Esophagus mucosa (tissue), 1 donor: ENCODE measurements at places on chromosomes 6 and 20.

DNA sequence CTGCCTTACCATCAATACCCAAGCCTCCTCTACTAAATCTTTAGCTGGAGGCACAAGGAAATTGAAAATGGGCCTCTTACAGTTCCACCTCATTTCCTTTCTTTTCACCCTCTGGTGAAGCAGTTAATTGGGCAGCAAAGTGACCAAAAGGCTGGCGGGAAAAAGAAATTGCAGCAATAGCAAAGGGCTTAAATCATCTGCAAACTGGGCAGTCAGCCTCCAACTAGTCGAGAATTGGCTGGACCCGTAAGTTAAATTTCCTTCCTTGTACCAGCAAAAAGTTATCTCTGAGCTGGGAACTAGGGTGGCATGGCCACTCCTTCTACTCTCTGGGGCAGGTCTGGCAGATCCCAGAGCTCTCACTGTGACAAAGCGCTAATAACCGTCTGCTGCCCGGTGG lies 33.5 kb downstream of the GHRH start:
- no peak for ATAC-seq

GRCh38 chr6:101806241-101806640 lies 412.7 kb downstream of the GRIK2 start:
- no peak for ATAC-seq

- no peak for ATAC-seq
Observed at GRCh38 chr20:57397693-57398108, 6.5 kb downstream of the RBM38 start.

- ATAC-seq = no peak
Observed at GRCh38 chr6:144305567-144305966, 20.4 kb downstream of the UTRN start.

GRCh38 chr6:149941583-149942460 lies at the start of gene ULBP2:
TSS of gene ULBP2 (plus strand) at chr6:149942014. CDS start at chr6:149942073, 59 bp downstream.
- ATAC-seq = peak; percentile 97

GRCh38 chr6:12170351-12171092 lies 119.6 kb upstream of the EDN1 start:
- ATAC-seq = no peak

- peak; percentile 73 for ATAC-seq
Observed at GRCh38 chr6:14984519-14984853, 261.4 kb upstream of the JARID2 start.

- peak; percentile 78 for ATAC-seq
Observed at GRCh38 chr6:49550492-49551077, at the start of gene C6orf141. TSS of gene C6orf141 (plus strand) at chr6:49550668. CDS start at chr6:49550793, 125 bp downstream.

- peak; percentile 42 for ATAC-seq
Observed at GRCh38 chr6:110875548-110876169, 1.1 kb downstream of the AMD1 start.

GRCh38 chr6:148440877-148441453 lies 98.3 kb downstream of the SASH1 start:
- ATAC-seq = peak; percentile 83

- no peak for ATAC-seq
Observed at GRCh38 chr6:44497807-44498206, 110.3 kb downstream of the CDC5L start.

GRCh38 chr20:58603721-58604120 lies 47.4 kb upstream of the STX16 start:
- no peak for ATAC-seq

GRCh38 chr6:139540276-139540675 lies 165.8 kb upstream of the CITED2 start:
- ATAC-seq = no peak

DNA sequence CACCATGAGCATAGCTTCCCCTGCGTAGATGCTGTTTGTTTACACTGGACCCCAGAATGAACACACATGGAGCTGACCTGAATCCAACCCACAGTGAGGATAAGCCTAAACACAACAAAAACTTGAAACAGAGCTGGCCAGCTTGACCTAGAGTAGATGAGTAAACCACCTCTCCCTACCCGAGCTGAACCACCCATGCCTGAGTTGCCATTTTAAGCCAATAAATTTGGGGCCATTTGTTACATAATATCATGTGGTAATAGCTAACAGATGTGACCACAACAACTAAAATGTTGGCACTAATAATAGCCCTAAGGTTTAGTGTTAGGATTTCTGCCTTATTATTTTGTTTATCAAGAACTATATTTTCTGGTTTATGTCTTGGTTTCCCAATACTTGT lies 103.2 kb upstream of the GRIK2 start:
- no peak for ATAC-seq

DNA sequence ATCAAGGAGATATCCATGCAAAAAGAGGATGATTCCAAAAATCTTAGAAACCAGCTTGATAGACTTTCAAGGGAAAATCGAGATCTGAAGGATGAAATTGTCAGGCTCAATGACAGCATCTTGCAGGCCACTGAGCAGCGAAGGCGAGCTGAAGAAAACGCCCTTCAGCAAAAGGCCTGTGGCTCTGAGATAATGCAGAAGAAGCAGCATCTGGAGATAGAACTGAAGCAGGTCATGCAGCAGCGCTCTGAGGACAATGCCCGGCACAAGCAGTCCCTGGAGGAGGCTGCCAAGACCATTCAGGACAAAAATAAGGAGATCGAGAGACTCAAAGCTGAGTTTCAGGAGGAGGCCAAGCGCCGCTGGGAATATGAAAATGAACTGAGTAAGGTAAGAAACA lies 10.1 kb upstream of the SNRNP48 start:
- no peak for ATAC-seq

DNA sequence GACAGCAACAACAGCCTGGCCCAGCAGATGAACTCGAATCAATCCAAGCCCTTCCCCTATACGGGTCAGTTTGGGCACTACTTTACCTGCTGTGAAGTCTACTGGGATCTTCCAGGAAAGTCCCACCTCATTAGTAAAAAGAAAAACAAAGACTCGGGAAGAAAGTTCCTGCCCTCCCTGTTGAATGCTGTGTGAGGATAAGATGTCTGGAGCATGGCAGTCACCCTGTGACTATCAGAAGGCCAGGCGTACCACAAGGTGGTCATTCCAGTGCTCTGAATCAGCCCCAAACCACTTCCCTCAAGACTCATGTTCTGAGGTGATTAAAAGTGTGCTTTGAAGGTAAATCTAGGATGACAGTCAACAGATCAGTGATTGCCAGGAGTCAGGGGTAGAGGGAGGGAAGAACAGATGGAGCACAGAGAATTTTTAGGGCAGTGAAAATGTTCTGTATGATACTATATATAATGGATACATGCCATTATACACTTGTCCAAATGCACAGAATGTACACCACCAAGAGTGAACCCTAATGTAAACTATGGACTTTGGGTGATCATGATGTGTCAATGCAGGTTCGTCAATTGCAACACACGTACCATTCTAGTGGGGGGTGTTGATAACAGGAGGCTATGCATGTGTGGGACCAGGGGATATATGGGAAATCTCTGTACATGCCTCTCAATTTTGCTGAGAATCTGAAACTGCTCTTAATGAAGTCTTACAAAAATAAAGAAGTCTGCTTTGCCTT lies 14.7 kb downstream of the FKBP1A start:
- no peak for ATAC-seq

GRCh38 chr6:157089258-157089657 lies 234.1 kb downstream of the TMEM242 start:
- ATAC-seq = no peak

- no peak for ATAC-seq
Observed at GRCh38 chr6:104984831-104985230, 27.9 kb downstream of the LIN28B start.

DNA sequence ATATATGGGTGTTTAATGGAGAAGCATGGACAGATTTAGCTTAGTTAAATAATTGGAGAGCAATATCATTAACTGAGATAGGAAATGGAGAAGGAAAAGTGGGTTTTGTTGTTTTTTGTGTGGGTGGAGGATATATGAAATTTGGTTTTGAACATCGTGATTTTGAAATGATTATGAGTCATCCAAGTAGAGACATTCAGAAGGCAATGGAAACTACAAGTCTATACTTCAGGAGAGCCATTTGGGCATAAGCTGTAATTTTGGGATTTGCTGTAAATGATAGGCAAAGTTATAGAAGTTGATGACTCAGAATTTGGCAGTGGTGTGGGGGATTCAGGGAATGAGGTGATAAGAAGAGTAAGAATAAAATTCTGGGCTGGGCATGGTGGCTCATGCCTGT lies 27.4 kb upstream of the FAM135A start:
- ATAC-seq = no peak

- ATAC-seq = no peak
Observed at GRCh38 chr6:36809941-36810803, 29.1 kb downstream of the CPNE5 start.

DNA sequence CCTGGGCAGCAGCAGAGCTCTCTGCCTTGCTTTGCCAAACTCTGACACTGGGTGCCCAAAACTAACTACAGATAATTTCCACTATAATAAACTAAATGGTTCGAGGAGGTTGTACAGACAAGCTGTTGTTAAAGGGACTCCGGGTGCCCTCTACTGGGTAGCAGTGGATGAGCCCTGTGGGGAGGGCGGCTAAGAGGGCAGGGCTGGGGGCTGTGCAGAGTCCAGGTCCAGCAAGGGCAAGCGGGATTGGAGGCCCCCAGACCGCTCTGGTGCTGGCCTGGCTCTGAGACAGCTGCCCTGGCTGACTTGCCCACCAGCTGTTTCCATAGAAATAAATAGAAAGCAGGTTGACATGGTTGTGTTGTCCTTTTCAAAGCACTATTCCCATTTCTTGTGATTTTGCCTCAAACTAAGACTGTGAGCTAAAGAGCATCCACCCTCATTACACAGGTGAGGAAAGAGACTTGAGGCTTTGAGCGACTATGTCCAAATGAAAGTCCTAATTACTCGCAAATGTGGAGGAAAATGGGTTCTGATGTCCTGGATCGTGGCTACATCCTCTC lies 167.6 kb upstream of the CST7 start:
- peak; percentile 43 for ATAC-seq

GRCh38 chr6:111967131-111967530 lies 86.8 kb upstream of the CCN6 start:
- ATAC-seq = no peak

GRCh38 chr20:60553095-60553494 lies 594.9 kb downstream of the CDH26 start:
- ATAC-seq = no peak

- ATAC-seq = no peak
Observed at GRCh38 chr6:167997642-167998041, at the start of gene KIF25. TSS of gene KIF25 (plus strand) at chr6:167997671. CDS start at chr6:168029586, 31,915 bp downstream.

- ATAC-seq = peak; percentile 95
Observed at GRCh38 chr6:154653853-154654252, 79.4 kb upstream of the SCAF8 start.

- ATAC-seq = no peak
Observed at GRCh38 chr20:62567246-62568044, 74.9 kb upstream of the SLCO4A1 start.

GRCh38 chr6:87257565-87257964 lies 64.8 kb upstream of the SMIM8 start:
- no peak for ATAC-seq

DNA sequence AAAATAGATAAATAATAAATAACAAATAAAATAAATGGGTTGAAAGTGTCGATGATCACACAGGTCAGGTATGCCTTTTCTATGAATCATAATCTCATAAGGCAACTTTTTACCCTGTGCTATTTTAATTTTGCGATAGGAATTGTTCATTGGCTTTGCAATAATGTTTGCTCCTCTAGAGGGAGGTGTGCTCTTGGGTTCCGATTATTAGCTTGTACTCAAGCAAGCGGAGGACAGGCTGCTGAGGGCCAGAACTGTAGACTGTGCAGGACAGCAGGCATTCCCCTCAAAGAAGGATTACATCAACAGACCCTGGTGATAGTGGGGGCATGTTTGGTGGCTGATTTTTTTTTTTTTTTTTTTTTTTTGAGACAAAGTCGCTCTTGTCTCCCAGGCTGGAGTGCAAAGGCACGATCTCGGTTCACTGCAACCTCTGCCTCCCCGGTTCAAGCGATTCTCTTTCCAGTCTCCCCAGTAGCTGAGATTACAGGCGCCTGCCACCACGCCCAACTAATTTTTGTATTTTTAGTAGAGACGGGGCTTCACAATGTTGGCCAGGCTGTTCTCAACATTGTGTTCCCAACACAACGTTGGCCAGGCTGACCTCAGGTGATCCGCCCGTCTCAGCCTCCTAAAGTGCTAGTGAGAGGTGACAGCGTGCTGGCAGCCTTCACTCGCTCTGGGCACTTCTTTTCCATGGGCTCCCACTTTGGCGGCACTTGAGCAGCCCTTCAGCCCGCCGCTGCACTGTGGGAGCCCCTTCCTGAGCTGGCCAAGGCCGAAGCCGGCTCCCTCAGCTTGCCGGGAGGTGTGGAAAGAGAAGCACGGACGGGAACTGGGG lies 35.6 kb downstream of the RIOK1 start:
- ATAC-seq = peak; percentile 89

- no peak for ATAC-seq
Observed at GRCh38 chr20:56422076-56422823, 10.2 kb downstream of the CASS4 start.

- ATAC-seq = no peak
Observed at GRCh38 chr6:14228571-14228970, 111.0 kb downstream of the CD83 start.

- no peak for ATAC-seq
Observed at GRCh38 chr6:24883618-24884017, 52.1 kb downstream of the RIPOR2 start.

DNA sequence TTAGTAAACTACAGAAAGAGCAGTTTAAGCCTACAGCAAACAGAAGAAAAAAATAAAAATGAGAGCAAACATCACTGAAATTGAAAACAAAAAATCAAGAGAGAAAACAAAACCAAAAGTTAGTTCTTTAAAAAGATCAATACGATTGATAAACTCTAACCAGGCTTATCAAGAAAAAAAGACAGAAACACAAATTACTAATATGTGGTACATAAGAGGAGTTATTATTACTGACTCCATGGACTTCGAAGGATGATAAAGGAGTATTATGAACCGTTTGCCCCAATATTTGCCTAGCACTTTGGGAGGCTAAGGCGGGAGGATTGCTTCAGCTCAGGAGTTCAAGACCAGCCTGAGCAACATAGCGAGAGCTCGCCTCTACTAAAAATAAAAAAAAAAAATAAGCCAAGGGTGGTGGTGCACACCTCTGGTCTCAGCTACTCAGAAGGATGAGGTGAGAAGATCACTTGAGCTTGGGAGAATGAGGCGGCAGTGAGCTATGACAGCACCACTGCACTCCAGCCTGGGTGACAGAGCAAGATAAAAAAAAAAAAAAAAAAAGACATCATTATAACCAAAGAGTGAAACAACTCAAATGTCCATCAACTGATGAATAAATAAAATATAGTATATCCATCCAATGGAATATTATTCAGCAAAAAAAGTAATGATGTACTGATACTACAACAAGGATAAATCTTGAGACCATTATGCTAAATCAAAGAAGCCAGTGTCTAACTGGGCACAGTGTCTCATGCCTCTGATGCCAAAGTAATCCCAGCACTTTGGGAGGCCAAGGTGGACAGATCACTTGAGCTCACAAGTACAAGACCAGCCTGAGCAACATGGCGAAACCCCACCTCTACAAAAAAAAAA lies 12.9 kb downstream of the TRPC4AP start:
- ATAC-seq = no peak

GRCh38 chr20:11838076-11838636 lies 79.5 kb upstream of the BTBD3 start:
- ATAC-seq = no peak
